Karpas-422 (cell line): ENCODE measurements at places on chromosomes 3 and 15.

DNA sequence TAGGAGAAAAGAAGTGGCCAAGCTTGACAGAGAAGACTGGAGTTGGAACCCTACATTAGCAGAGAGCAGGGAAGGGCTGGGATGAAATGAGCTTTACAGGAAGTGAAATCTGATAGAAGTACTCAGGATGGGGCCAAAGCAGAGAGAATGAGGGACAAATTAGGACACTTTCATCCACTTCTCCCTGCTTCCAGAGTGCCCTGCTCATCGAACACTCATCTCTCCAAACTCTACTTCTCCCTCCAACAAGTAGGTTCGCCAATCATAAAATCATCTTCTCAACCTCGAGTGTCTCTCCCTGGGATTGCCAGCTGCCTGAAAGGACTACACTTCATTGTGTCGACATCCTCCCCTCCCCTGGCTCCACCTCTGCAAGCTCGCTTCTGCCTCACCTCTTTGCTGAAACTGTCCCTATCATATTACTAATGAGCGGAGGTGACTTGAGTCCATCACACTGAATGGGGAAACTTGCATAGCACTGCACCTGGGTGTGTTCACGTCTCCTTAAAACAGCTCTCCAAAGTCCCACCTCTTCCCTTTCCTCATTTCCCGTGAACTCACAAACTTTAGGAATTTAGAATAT lies 365.8 kb downstream of the FOXP1 start:
- no peak for DNase-seq

GRCh38 chr3:13069495-13069894 lies 3.7 kb downstream of the IQSEC1 start:
- peak; percentile 52 for DNase-seq

- DNase-seq, result no peak
Measured at GRCh38 chr15:73956743-73957135, 30.5 kb downstream of the LOXL1 start.

- DNase-seq, result peak; percentile 63
Measured at GRCh38 chr3:194205675-194206133, 69.8 kb downstream of the HES1 start.

DNA sequence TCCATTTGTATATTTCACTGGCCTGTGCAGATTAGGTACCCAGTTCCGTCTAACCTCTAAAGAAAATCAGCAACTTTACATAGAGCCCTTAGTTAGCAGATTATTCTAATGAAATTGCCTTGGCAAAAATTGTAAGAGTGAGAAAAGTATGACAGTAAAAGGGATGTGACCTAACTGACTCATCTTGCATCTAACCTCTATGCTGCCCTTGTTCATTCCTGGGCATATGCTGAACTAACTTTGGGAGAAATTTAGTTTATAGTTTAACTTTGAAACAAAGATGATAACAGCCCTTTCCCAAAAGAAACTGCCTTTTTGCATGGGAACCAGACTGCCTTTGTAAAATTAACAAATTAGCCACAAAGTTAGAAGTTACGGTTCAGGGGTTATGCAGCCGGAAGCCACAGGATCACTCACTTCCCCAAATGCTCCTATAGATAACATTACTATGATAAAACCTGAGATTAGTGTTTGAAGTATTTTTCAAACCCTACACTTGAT lies 839.8 kb upstream of the ALCAM start:
- DNase-seq, result peak; percentile 89

GRCh38 chr15:72288796-72289596 lies 16.6 kb upstream of the PARP6 start:
- DNase-seq, result no peak

DNA sequence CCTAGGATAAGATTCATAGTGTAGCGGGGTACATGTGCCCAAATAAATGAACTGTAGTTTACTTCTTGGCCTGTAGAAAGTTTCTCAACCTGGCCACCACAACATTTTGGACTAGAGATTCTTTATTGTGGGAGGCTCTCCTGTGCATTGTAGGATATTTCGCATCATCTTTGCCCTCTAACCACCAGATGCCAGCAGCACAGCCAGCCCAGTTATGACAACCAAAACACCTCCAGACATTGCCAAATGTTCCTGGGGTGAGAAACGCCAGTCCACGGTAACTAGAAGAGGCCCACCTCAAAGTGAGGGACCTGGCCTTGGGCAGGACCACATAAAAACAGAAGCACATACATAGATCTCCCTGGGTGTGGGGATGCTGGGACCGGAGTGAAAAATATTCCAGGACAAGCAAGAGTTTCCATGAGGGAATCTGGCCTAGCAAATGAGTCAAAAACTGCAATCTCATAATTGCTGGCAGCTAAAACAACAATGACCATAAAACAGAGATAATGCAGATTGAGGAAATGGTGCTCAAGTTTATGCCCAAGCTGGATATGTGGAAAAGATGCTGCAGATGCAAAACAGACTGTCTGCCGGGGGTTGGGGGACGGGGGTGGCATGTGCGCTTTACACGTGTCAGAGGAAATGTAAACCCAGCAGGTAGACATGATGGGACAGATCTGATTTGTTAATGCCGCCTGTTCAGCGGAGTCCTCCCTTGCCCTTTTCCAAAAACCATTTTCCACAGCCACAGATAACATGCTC lies 39.7 kb downstream of the ARHGEF3 start:
- no peak for DNase-seq

GRCh38 chr3:46449755-46450552 lies 14.8 kb downstream of the LTF start:
- peak; percentile 52 for DNase-seq

GRCh38 chr3:13296662-13297061 lies 123.5 kb downstream of the NUP210 start:
- DNase-seq, result peak; percentile 62
